ENCODE measurements at places on chromosomes 5 and 9.
A peak's percentile ranks its signal among the peaks of the same experiment; 100 is the strongest.

DNA sequence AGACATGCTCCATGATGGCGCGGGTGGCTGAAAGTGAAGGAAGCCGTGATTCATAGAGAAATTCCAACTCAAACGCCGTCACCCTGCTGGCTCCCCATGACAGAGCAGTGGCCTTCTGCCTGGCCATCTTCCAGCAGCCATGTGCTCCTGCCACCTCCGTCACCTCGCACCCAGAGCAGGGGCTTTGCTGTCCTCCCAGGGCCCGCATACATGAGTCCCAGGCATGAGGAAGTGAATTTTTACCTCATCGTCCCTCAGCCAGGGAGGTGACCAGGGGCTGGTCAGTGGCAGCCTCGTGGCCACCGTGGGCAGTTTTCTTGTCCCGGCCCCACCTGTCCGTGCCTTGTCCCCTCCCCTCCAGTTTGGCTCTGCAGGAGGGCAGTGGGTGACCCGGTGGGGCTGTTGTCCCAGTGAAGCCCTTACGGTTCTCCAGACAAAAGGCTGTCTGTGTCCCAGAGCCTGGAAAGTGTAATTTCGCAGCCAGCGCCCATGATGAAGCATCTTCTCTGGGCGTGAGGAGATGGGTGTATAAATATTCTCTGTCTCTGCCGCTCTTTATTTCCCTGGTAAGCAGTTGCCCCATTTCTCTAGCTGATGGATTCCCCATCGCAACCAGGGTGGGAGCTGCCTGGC, 124.0 kb upstream of the LMX1B start:
- DNase-seq: no peak

DNA sequence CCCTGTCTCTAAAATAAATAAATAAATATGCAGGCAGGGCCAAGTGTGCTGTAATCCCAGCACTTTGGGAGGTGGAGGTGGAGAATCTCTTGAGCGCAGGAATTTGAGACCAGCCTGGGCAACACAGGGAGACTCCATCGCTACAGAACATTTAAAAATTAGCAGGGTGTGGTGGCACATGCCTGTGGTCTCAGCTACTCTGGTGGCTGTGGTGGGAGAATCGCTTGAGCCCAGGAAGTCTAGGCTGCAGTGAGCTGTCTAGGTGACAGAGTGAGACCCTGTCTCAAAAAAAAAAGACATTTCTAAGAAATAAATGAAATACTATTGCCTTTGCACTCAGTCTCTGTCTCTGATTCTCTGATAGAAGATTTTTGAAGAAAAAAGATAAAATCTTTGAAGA, 1.2 kb upstream of the PCDHGA10 start:
- DNase-seq: no peak

DNA sequence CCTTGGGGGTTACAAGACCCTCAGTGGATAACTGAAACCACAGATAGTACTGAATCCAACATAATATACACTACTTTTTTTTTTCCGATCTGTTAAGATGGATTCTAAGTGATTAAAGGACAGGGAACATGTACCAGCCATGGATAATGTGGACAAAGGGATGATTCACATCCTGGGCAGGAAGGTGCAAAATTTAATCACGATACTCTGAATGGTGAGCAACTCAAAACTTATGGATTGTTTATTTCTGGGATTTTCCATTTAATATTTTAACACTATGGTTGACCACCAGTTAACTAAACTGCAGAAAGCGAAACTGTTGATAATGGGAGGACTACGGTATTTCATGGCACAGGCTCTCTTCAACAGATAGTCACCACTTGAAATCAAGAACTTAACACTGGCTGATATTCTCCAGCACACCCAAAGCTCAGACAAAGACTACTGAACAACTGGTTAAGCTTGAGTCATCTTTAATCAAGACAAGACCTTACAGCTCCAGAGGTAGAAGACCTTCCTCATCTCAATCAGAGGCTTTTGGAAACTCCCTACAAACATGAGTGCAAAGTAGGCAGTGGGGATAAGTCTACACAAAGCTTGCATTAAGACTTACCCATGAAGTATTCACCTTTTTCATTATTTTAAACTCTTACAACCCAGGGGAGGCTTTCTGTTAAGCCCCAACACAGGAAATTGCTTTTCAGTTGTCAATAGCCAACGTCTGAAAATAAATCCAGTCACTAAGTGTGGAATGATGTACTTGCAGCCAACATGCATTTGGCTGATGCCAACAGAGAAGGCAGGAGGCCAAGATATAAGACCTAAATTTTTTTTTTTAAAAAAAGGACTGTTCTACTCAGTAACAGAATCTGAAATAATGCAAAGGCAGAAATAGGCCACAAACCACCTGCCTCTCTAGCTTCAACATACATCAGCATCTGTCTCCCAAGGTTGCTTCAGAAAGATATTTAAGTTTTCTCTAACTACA, 78.7 kb downstream of the ELAVL2 start:
- DNase-seq: no peak

- DNase-seq: no peak
Measured at GRCh38 chr9:69452110-69452782, 127.2 kb downstream of the ENTREP1 start.

DNA sequence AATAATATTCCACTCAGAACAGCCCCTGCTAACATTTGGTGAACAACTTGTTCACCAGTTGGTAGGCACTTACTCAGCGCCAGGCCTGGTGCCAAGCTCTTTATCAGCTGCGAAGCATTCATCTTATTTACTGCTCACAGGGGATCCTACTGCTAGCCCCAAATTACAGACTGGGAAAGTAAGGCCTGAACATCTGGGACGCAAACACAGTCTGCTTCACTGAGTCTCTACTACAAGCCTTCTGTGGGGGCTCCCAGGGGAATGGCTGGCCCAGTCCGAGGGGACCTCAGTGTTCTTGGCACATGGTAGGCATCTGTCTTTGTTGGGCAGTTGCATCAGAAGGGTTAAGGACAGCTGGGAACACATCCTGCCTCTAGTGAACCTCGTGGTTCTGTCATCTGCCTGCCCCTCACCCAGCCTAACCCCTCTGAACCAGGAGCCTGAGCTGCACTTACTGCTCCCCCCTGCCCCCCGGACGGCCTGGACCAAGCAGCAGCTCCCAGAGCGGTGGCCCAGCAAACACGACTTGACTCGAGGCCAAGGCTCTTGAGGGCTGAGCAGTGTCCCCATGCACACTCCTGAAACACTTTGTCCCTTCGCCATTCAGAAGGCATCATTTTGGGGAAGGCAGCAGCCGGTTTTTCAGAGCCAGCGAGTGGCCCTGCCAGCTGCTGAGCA, at the start of gene PHYHD1:
TSS of gene PHYHD1 (plus strand) at position 602 of the 678 bp plus-strand sequence. CDS start 1,342 bp downstream, outside the sequence.
- DNase-seq: peak; percentile 53

DNA sequence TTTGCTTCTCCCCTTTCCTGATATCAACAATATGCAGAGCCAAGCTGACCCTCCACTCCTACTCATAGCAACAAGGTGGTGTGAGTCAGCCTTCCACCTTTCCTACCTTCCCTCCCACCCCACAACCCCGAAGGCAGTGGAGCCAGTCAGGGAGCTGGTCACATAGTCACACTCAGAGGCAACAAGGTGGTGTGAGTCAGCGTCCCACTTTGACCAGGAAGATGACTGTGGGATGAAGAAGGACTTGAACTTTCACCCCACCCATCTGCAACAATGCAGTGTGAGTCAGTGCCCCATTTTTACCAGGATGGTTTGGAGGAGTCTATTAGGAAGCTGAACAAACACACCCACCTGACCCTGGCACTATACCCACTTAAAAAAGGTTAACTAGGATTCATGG, 30.1 kb upstream of the ZNF782 start:
- DNase-seq: peak; percentile 51

DNA sequence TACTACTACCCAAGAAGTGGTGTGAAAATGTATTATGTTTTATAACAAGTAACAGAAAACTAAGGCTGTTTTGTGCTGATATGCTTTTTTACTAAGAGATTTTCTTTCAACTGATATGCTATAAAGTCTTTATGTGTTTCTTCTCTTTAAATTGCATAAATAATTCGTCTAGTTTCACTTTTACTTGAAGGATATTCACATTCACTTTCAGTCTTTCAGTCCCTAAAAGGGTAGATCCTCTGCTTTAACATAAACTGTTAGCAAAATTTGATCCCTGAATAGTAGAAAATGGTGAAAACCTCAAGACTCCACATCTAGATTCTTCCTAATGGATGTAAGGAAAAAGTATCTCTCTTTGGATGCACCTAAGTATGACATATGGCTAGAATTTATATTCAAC, 69.0 kb upstream of the FST start:
- DNase-seq: no peak

DNA sequence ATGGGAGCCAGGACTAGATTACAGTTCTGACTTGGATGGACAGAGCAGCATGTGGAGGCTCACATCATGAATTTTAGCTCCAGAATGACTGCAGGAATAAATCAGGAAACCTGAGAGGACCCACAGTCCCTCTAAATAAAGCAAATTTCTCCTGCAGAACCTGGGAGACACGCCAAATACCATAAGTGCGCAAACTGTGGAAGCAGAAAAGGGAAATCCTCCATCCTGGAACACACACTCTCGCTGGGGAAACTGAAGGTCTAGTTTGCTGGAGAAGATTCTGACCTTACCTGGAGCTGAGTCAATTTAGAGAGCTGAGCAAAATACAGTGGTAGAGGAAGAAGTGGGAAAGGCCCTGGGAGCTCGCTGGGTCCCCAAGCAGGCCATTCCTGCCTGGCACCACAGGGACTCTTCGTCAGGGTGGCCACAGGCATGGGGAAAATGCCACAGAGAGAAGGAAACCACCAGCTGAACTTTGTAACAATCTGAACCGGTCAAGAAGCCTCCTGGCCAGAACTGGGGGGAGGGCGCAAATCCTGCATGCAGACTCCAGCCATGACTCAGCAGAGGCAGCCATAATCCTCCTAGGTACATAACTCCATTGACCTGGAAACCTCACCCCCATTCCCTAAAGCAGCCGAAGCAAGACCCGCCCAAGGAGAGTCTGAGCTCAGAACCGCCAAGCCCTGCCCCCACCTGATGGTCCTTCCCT, 390.9 kb downstream of the LRRC70 start:
- DNase-seq: no peak

DNA sequence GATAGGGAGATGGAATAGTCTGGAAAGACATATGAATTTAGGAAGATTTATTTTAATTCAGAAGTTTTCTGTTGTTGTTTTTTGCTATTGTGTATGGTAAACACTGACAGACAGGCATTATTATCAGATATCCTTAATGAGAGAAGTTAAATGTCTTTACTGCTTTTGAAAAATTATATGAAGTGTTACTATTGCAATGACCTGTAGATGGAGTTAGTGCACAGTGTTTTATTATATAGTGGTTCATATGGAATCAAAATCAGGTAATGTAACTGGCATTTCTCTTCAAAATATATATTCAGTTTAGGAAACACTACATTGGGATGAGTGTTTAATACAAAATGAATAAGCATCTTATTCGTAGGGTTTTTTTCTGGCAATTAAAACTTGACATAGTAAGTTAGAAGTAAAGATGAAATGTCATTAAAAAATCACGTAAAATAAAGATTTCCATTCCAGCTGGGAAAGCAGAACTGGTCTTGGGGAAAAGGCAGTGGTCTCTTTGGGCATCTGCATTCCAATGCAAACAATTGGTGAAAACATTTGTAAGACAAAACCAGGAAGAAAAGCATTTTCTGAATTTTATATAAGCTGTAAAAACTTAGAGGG, 3.9 kb downstream of the GABRA1 start:
- peak; percentile 2 for DNase-seq

- DNase-seq: no peak
Measured at GRCh38 chr9:72924154-72924790, 28.6 kb downstream of the ALDH1A1 start.

DNA sequence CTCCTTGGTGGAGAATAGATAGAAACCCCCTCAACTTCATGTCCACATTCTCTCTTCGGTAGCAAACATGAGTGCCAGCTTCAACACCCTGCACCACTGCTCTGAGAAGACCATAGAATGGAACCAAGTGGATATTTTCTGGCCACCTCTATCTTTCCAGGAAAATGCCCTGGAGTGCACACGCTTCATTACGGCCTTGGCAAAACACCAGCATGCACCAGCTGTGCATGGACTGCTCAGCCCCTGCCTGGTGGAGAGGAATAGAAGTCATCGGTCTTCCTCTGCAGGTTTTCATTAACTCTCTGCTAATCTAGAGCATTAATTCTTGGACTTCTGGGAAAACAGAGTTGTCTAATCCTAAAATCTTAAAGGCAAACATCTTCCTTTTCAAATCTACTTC, 211.6 kb upstream of the TMEM161B start:
- peak; percentile 15 for DNase-seq

- DNase-seq: no peak
Measured at GRCh38 chr5:20618340-20618739, 630.3 kb upstream of the CDH18 start.

GRCh38 chr5:178322736-178323540, 90.3 kb upstream of the PHYKPL start:
- DNase-seq: no peak

DNA sequence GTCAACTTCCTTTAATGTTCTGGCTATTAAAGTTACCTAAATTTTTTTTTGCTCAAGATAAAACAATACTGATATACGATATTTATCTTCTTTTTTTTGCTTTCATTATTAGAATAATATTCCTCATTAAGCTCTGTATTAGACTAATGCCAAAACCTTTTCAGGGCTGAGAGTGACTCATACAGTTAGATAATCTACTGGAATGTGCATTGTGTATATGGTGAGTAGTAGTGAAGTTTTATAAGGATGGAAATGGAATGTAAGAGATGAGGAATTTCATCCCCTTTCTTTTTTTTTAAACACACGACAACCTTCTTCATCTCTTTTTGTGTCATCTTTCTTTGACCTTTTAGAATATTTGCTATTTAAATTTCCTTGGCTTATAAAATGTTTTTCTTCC, 268.6 kb downstream of the ISL1 start:
- peak; percentile 24 for DNase-seq

DNA sequence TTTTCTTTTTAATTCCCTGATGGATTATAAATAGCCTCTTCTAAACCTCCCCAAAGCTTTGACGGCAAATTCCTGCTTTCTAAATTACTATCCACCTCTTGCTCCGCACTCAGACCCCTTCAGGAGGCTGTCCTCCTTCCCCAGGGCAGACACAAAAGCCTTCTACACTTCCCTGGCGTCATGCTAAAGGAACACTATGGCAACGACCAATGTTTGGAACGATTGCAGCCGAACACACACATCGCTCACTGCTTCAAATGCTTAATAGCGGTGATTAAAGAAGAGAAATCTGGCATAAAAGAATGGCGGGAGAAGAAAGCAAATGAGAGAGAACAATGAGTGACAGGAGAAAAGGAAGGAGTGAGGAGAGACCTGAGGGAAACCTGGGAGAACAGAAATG, 297.3 kb downstream of the MLLT3 start:
- DNase-seq: no peak

- DNase-seq: no peak
Measured at GRCh38 chr9:96868709-96869108, 14.4 kb upstream of the ZNF782 start.

DNA sequence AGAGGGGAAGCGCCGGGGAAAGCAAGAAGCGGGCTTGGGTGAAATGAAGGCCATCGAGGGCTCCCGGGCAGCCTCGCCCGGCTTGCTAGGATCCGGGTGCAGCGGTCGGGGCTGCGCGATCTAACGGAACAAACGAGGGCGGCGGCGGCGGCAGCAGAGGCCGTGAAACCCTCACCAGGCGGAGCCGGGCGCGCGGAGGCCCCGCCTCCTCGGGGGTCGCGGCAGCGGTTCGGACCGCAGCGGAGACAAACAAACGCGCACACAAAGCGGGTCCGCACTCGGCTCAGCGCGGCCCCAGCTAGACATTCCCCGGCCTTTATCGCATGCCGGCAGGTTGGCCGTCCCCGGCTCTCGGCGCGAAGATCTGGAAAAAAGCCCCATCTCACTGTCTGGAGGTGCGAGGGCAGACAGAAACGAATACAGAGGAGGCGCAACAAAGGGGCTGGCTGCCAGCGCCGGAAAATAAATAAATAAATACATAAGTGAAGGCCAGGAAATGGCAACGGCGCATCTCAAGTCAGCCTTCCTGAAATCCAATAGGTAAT, 10.5 kb upstream of the TRIM36 start:
- DNase-seq: peak; percentile 28

GRCh38 chr5:62431735-62432620, 19.4 kb downstream of the IPO11 start:
- no peak for DNase-seq
